ENCODE measurements at places on chromosomes 7 and 10. TPM values are rescaled to one million over a fixed set of nuclear protein-coding genes. Genes with fewer than 3 reads are reported as not detected.

EBLN1 gene
- total RNA-seq = not detected

GRCh38 chr7:563629-564170 lies 44.1 kb upstream of the PDGFA start:
- no peak for DNase-seq

CLEC2L gene
- 0.33 TPM for total RNA-seq

DNA sequence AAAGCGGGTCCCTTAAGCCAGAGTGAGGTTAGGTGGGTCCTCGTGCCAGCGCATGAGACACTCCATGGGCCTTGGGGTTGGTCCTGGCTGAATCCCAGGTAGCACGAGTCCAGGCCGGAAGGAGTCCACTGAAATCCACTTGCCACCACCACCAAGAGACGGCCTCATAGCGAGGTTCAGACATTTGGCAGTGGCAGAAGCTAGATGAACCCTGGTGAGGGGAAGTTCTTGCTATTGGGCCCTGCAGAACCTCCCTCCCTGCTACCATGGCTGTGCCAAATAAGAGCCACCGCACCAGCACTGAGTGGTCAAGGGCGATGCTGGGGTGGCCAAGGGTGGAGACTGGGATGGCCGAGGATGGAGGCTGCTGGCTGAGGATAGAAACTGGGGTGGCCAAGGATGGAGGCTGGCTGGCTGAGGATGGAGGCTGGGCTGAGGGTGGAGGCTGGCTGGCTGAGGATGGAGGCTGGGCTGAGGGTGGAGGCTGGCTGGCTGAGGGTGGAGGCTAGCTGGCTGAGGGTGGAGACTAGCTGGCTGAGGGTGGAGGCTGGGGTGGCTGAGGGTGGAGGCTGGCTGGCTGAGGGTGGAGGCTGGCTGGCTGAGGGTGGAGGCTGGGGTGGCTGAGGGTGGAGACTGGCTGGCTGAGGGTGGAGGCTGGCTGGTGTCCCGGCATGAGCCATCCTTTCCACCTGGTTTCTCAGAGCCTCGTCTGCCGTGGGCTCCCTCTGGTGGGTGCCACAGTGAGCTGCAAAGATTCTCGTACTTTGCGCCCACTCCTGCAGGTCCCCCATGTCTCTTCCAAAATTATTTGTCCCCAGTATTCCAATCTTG lies 88.2 kb downstream of the ELFN1 start:
- no peak for DNase-seq

GJC3 gene
- total RNA-seq = not detected

- DNase-seq = no peak
These were observed 143.0 kb upstream of the HPS1 start for GRCh38 chr10:98589691-98590090.

- no peak for DNase-seq
These were observed 1064.6 kb upstream of the LRRTM3 start for GRCh38 chr10:65861249-65861648.

SLC35G1 gene
- total RNA-seq = 8.7 TPM

DNA sequence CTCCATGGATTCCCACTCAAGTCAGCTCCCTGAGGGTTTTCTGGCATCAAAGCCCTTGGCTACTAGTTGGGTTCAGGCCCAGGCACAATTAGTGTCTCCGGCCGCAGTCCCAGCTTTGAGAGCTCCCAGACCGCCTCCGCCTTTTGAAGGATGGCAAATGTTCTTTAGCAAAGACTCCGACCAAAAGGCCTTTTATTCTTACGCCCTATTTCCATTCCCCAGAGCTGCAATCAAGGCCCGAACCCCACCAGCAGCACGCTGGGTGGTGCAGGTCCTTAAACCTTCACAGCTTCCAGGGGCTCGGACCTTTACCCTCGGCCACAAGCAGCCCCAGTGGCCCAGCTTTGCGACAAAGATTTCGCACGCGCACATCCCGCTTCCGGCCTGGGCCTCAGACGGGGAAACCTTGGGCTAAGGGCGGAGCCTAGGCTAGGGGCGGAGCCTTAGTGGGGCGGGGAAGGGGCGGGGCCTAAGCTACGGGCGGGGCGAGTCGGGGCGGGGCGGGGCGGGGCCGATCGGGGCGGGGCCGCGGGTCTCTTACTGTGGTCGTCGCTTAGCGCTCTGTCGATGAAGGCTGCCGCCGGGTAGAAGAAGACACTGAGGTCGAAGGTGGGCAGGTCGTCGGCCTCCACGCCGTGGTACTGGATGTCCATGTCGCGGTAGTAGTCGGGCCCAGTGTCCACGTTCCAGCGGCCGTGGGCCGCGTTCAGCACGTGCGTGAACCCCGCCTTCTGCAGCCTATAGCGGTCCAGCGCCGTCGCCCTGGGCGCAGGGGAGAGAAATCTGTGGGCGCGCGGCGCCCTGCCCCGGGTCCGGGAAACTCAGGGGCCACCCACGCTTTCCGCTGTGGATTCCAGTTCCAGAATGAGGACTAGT lies 68.0 kb upstream of the SAMD8 start:
- no peak for DNase-seq

DNA sequence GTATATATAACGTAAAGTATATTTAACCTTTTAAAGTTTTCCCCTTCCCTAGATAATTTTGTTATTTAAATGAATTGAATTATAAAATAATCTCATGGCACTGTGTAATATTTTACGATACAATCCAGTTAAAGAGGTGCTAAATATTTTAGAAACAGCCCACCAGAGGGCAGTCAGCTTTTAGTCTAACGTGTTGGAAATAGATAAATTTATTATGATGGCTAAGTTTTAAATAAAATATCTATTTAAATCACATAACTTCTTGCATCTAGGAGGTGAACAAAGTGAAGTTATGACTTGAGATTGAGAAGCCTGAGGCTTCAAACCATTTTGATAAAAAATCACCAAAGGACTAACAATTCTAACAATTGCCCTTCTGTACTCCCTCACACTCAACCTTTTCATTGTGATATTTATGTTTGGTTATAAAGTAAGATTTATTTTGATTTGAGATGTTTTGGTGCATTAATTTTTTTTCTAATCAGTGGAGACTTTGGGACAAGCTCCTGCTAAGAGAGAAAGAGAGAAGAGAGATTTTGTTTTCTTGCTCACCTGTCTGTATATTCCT lies 171.5 kb upstream of the SP4 start:
- no peak for DNase-seq

DNA sequence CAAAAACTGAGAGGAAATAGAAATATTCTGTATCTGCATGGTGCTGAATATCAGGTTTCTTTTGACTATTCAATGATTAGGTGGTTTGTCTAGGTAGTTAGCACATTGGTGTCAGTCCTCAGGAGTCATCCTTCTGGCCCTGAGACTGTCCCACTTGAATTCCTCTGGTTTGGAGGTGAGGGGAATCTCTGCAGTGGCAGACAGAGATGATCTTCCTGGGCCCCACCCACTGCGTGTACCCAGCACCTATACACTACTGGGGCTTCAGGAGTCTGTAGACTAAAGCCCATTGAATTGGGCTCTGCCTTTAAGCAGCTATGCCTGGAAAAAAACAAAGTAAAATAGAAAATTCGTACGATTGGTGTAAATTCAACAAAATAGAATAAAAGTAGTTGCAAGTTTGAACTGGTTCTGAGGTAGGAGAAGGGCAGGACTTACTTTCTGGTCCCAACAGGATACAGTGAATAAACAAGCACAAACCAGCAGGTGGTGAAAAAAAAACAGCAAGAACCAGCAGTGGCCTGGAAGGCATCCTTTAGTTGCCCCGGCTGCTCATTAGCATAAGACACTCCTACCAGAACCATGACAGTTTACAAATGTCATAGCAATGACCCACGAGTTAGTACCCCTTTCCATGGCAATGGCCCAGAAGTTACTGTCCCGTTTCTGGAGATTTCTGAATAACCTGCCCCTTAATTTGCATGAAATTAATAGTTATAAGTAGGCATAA lies 1.7 kb downstream of the LIPM start:
- DNase-seq = no peak

GRCh38 chr10:100158044-100158805 lies 27.6 kb downstream of the ERLIN1 start:
- no peak for DNase-seq

GPR85 gene
- total RNA-seq = 0.34 TPM

DNA sequence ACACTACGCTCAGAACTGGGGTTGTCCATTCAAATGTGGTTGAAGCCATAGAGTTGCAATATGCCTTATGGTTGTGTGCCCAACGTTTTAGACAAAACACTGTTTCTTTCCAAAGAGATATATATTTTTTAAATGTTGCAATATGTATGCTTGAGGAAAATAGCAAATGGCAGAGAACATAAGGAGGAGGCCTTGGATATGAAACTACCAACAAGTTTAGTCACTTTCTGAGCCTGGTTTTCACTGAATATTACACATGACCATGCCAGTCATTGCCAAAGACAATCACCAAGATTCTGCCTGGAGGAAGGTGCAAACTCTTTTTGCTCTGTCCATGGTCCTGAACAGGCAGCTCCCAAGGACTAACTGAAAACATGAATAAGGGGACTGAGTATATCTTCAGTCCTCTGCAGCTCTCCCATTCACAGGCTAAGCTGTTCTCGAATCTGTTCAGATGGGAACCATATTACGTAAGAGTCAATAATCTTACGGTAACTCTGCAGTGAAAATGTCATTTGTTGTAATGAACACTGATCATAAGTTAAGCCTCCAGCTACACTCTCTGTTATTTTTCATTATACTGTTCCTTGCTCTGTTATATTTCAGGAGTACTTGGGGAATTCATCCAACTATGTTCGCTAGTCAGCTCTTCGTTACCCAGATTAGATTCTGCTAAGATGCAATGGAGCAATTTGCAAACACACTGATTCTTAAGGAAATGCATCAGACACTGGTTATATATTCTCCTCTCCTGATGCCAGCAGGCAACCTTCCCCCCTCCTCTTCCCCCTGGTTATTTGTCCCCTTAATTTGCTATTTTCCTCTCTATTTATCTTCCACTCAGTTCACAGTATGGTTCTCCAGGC lies 90.7 kb upstream of the C1QL3 start:
- no peak for DNase-seq
